Tongue (tissue), 3 donors: ENCODE measurements at places on chromosomes 11 and 22.

GRCh38 chr22:41818011-41818410 is 14.9 kb upstream of the SREBF2 start:
- DNase-seq = no peak

GRCh38 chr11:8839957-8840945 is 70.7 kb upstream of the AKIP1 start:
- peak; percentile 87 for DNase-seq

- DNase-seq = peak; percentile 23
These were observed 752.7 kb downstream of the METTL15 start for GRCh38 chr11:28860893-28861292.

DNA sequence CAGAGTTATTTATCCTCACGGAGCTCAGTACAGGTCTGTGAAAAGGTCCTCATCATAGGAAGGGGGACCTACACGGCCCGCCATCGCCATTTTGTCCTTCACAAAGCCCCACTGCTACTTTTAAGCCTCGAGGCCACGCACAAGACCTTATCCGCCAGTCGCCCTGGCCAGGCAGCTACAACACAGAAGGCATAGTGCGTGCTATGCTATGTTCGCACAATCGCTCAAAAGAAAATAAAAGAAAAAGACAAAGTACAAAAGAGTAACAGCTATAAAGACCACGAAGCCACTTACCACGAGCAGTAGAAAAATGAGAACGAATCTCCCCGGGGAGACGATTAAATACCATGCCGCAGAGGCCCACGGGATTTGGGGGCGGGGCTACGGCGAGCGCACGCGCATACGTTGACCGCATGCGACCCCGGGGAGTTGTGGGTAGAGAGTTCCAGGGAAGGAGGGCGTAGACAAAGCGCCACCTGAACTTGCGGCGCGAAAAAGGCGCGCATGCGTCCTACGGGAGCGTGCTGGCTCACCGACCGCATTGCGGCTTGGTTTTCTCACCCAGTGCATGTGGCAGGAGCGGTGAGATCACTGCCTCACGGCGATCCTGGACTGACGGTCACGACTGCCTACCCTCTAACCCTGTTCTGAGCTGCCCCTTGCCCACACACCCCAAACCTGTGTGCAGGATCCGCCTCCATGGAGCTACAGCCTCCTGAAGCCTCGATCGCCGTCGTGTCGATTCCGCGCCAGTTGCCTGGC is 16.4 kb upstream of the WDR74 start:
- peak; percentile 99 for DNase-seq

DNA sequence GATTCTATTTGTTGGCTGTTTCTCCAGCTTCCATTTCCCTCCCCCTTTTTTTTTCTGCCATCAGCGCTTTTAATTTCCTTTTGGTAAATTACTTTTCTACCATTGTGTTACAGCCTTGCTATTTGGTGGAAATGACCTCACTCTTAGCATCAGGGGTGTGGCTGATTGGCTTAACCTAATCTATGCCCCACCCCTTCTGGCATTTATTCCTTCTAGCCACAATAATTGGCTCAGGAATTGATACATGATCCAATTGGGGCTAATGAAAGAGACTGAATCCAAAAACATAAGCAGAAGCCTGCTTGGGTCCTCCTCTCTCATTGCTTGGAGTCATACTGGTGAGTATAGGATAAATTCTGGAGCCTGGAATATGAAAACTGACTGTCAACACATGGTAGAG is 402.4 kb upstream of the LRRC4C start:
- no peak for DNase-seq

- DNase-seq = no peak
These were observed 43.5 kb downstream of the PPFIA1 start for GRCh38 chr11:70313945-70314344.
